ENCODE measurements at places on chromosomes 3 and 15.

GRCh38 chr15:88139936-88140335 is 116.6 kb downstream of the NTRK3 start:
- no peak for DNase-seq

DNA sequence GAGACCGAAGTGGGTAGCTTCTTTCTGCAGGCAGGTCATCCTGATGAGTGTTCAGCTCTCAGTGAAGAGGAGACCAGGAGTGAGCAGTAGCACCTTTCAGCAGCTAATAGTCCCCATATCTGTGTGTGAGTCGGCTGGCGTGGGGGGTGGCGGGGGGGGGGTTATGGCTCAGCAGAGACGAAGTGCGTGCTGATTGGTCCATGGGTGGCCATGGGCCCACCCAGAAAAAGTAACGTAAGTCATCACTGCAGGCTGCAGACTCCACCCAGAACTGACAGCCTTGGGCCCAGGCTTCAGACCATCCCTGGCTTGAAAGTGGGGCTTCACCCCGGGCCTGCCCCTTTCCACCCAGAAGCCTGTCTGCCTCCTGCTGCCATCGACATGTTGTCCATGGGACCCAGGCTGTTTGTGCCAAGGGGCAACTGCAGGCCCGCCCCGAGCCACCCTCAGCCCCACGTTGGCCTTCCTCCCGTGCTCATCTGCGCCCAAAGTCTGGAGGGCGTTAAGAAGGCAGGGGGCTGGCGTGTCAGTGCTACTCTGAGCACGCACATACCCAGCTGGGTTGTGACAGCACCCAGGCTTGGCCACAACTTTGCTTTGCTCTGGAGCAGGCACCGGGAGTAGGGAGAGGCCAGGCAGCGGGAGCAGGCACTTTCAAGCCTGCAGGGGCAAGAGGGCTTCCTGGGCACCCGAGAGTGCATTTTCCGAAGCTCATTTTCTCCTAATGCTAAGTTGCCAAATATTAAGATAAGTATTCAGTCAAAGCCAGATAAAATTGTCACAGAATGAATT is 511.7 kb upstream of the CDIN1 start:
- no peak for DNase-seq

DNA sequence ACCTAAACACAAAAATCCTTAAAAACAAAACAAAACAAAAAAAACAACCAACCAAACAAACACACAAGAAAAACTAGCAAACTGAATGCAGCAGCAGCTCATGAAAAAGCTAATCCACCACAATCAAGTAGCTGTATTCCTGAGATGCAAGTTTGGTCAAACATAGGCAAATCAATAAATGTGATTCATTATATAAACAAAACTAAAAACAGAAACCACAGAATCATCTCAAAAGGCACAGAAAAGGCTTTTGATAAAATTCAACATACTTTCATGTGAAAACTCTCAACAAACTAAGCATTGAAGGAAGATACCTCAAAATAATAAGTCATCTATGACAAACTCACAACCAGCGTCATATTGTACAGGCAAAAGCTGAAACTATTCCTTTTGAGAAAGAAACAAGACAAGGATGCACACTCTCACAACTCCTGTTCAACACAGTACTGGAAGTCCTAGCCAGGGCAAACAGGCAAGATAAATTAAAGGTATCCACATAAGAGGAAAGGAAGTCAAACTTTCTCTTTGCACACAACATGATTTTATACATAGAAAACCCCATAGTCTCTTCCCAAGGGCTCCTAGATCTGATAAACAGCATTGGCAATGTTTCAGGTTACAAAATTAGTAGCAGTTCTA is 495.1 kb upstream of the SGO1 start:
- no peak for DNase-seq

DNA sequence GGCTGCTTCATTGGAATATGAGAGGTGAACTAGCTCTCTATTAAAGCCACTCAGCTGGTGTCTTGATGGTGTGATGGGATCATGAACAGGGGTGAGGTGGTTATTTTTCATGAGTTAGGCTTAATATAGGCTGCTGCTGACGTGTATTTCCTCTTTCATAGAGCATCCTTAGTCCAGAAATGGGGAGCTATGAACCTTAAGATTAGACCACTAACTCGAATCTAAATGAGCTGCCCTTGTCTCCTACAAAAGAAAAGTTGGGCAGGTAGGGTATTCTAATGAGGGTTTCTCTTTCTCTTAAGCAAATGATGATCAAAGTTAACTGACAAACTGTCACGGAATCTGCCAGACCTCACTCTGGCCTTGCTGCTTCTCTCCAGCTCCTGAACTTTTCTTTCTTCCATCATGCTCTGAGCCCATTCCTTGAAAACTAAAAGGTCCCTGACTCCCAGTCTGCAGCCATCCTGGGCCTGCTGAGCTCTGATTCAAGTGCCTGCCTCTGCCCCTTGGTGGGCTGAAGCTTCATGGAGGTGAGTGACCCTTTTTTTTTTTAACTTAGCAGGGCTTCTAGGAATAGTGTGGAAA is at the start of gene TRIM69:
Gene TRIM69, plus strand, starts transcription at position 348 of the 585 bp plus-strand sequence. Its CDS starts 177 bp downstream, at position 525.
- DNase-seq = no peak

DNA sequence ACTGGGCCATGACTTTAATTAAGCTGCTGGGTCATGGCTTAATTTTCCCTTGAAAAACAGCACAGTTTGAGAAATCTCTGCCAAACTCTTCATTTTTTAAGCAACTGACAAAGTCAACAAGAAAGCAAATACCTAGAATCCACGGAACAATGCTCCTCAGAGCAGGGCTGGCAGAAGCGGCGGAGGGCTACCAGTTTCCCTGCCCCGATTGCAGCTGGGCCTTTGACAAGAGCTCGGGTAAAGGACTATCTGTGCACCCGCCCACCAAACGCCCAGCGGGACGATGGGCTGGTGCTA is 1.2 kb downstream of the GOLIM4 start:
- DNase-seq = no peak

DNA sequence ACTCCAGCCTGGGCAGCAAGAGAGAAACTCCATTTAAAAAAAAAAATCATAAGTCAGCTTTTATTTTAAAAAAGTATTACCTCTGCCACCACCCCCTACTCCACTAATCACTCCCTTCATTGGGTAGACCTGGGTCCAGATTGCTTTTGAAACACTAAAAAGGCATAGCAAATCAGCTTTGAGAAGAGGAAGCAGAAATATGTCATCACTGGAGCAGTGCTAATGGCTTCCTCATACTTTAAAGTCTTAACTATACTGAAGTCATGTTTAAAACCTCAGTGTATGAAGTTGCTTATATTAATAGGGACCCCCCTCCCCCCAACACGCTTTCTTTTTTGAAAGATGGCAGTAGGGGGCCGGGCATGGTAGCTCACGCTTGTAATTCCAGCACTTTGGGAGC is 1.0 kb upstream of the HTR3D start:
- no peak for DNase-seq

DNA sequence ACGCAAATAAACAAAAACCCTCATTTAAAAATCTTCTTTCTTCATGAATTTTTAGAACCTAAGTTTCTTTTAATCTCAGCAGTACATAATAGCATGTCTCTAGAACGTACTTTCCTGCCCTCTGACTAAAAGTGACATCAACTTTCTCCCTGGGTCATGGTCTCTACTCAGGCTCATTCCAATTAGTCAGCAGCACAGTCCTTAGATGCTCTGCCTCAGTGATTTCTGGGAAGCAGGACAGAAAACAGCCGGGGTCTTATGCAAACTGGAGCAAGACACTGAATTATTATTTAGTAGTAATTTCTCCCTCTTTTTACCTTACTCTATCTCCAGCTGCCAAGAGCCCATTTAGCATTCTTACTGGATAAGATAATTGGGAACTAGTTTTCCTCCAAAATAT is 365.2 kb downstream of the TUSC7 start:
- no peak for DNase-seq

DNA sequence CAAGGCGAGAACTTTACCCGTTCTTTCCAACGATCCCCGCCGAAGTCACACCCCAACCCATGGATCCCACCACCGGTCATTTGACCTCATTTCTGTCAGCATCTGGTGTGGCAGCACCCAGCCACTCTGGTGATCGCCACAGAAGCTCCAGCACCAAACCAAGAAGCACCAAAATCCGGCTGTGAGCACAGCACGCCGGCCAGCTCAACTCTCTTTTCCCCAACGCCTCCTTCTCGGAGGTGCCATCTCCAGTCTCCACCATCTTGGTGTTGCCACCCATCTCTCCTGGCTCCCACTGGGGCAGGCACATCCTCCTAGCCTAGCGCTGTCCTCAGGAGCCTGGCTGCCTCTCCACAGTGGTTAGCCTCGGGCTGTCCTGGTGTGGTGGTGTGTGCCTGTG is 6.5 kb downstream of the MUC4 start:
- DNase-seq = no peak

DNA sequence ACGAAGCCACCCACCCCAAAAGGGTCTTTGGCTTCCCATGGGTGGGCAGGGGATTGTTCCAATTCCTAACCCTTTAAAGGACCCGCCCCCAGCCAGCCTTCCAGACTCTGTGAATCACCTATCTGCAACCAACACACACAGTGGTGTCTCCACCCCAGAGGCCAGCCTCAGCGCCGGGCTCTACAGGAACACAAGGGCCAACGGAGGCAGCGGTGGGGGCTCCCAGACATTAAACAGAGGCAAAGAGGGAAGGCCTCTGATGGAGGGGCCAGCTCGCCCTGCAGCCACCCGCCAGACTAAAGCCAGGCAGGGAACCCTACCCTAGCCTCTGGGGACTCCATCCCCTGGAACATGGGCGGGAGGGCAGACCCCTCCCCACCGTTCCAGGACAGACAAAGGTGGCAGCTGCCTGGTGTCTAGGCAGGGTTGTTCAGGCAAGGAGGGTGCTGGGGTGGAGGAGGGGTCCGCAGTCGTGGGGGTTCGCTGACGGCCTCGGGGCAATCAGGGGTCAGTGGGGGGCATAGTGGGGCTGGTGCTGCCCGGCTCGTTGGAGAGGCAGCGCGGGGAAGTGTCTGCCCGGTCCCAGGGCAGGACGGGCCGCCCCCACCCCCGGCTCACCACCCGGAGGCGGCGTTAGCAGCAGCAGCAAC is 448 bp downstream of the SHISA5 start:
- peak; percentile 64 for DNase-seq

- no peak for DNase-seq
Measured at GRCh38 chr3:151200586-151200985, 2.4 kb downstream of the GPR171 start.

DNA sequence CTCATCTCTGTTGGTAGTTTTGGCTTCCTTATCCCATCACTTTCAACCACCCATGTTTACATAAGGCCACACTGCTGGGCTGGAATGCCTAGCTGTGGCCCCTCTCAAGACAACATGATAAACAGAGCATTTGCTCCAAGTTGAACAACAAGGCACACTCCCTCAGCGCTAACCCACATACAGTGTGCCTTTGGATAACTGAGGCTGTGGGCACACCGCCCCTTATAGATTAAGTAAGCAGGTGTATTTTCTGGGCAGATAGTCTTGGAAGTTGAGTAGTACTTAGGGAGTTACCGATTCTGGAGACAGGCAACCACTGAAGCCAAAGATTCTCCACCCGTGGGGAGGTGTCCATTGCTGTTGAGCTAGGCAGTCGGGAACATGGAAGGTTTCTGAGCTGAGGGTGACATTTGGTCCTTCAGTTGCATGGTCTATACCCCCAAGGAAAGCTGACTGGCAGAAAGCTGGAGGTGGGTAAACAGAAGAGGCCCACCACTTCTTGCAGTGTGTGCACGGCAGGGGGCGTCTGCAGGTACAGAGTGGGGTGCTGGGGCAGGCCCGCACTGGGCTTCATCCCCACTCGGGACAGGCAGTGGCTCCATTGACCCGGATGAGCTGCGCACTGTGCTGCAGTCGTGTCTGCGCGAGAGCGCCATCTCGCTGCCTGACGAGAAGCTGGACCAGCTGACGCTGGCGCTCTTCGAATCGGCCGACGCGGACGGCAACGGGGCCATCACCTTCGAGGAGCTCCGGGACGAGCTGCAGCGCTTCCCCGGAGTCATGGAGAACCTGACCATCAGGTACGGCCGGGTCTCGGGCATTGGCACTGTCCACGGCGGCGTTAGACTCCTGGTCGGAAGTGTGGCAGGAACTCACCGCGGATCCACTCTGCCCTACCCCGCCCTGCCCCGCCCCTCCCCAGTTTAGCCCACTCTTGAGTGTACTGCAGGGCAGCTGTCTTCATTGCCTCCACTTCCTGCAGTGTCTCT is 16.8 kb downstream of the NOX5 start:
- DNase-seq = no peak

GRCh38 chr3:50321336-50322114 is 1.0 kb downstream of the HYAL2 start:
- DNase-seq = peak; percentile 94

GRCh38 chr3:37075955-37076354 is 82.6 kb downstream of the MLH1 start:
- DNase-seq = no peak

GRCh38 chr15:74317820-74318375 is 49.5 kb downstream of the CYP11A1 start:
- DNase-seq = peak; percentile 80

GRCh38 chr15:100255644-100256043 is 86.1 kb downstream of the ADAMTS17 start:
- no peak for DNase-seq

- no peak for DNase-seq
Measured at GRCh38 chr15:35061825-35062737, 23.0 kb downstream of the NANOGP8 start.

DNA sequence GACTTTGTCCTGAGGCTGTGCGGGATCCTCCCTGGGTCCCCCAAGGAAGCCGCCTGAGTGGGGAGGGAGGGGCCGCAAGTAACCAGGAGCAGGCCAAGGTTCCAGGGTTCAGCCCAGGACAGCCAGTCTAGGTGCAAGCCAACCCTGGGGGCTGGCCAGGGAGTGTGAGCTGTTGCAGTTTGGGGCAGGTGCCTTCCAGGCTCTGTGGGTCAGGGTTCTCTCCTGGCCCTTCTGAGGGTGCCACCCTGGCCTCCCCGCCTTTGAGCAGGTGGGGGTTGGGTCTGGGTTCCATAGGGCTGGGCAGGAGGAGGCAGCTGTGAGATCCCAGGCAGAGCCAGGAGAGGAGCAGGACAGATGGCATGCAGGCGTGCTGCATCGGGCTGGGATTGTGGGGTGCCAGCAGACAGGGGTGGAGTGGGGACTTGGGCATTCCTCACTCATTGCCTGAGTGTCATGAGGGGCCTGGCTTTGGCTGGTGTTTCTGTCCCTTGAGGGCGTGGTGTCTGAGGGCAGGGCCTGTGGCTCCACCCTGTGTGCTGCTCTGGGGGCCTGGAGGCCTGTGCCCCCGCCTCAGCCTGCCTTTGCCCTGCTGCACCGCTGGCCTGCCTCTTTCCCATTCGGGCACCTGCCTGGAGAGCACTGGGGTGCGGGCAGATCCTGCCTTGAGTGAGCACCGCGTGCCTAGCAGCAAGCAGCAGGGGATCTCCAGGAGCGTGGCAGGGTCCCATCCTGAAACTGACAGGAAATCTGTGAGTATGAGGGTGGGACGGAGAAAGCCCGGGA is 18.4 kb downstream of the KLF13 start:
- DNase-seq = no peak

GRCh38 chr15:39135989-39136388 is 444.9 kb upstream of the THBS1 start:
- peak; percentile 36 for DNase-seq

GRCh38 chr3:129121016-129121791 is 400 bp downstream of the RAB43 start:
- DNase-seq = no peak

Measured in urothelium cell line (cell line).